ENCODE measurements at places on chromosomes 7 and 10.
A peak's percentile ranks its signal among the peaks of the same experiment; 100 is the strongest.

DNA sequence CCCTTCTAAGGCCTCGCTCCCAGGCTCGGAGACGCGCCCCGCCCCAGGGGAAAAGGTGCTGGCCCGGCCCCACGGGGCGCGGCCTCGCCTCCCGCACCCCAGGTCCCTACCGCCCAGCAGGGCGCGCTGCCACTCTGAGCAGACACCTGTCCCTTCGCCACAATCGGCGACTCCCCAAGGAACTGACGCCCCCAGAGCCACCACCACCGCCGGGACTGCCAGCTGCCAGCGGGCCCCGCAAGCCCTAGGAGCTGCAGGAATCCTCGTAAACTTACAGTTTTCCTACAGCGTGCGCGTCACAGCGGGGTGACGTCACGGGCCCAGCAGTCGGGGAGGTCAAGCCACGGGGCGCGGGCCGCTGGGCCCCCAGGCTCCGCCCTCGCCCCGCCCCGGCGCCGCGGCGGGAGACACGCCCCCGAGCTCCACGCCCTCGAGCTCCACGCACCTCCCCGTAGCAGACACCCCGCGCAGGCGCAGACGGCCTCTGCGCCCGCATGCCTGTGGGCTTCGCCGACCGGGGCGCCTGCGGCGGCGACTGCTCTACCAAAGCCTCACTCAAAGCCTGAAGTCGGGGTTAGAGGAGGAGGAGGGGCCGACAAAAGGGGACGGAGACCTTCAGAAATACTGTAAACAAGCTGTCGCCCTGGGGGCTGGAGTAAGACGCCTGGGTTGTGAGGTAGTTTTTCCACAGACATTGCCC lies at the start of gene ZNF438:
Gene ZNF438, minus strand, starts transcription at position 308 of the 700 bp plus-strand sequence. CDS start 154,831 bp downstream, outside the sequence.
- DNase-seq = peak; percentile 89

- DNase-seq = no peak
These were observed 55.7 kb upstream of the PRSS58 start for GRCh38 chr7:142313528-142313927.

DNA sequence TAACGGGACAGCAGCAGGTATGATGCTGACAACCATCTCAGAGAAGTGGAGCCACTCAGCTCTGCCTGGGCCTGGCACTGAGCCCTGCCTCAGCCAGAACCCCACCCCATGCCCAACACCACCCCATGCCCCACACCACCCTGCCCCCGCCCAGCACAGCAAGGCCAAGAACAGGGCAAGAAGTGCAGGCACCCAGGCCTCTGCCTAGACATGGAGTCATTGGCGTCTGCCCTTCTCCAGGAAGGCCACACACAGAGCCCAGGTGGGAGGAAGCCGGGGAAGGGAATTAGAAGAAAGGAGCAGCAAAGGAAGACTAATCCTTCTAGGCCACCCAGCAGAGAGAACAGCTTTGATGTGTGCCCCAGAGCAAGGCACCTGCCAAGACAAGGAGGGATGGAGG lies 18.9 kb downstream of the CAMK2G start:
- no peak for DNase-seq

DNA sequence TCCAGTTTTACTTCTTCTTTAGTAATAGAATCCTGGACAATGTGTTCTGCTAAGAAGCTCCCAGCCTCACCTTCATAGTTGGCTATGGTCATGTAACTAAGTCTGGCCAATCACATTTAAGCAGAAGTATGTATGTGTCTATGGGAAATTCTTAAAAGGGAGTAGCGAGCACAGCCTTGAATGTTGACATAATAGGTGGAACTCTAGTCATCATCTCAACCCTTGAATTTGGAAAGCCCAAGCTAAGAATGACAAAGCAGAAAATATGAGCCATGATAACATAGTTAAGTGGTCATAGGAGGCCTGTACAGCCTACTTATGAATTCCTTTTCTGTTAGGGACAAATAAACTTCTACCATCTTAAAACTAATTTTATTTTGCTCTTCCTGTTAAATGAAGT lies 134.1 kb downstream of the MAGI2 start:
- DNase-seq = no peak

GRCh38 chr7:110502888-110503465 lies 588.0 kb upstream of the LRRN3 start:
- no peak for DNase-seq

DNA sequence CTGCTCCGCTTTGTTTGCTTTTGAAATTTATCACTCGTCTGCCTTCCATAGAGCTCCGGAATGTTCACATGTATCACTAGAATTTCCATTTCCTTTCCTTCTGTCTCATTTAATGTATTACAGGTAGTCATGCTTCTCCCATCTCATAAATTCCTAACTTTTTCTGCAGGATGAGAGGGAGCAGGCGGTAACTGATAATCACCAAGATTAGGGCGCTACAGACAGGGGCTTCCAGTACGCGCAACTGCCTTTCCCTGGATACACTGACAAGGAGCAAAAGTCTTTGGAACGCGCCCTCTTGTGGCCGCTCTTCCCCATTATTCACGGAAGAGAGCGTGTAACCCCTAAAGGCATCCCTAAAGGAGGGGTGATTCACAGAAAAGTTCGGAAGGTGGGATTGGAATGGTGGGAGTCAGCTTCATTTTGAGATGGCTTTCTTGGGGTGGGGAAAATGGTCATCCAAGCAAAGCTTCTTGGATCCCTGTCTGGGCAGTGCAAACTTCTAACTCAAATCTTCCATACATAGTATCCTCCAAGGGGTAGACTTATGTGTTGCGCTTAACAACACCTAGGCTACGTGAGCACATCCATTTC lies 6.5 kb downstream of the INHBA start:
- peak; percentile 69 for DNase-seq
